ENCODE measurements at places on chromosomes 5 and 9.

DNA sequence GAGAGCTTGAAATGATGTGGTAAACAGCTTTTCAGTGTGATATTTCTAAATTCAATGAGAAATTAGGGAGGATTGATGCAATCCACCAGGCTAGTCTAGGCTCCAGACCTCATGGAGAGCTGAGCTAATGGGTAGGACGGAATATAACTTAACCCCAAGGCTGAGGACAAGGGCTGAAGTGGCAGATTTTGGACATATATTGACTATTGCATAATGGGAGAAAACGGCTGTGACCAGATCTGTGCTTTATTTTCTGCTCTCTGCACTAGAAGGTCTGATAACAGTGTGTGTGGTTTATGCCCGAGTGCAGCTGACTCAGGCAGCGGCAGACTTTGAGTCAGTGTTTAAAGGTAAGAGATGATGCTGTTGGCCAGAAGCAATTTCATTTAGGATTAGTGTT, 70.6 kb downstream of the ACTBL2 start:
- DNase-seq: no peak

DNA sequence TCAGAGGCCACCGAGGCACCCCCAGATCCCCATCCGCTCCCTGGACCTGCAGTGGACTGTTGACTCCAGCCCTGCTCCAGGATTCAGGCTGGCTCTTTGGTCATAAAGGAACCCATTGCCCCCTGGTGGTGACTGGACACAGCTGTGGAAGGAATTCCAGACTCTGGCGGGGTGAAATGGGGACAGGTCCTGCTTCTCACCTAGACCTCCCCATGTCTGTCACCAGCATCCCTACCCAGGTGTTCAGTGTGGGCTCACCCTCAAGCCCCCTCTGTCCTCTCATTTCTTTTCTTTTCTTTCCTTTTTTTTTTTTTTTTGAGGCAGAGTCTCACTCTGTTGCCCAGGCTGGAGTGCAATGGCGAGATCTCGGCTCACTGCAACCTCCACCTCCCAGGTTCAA, 25.5 kb upstream of the STXBP1 start:
- no peak for DNase-seq

GRCh38 chr9:136748666-136749611, 614 bp upstream of the LCN6 start:
- no peak for DNase-seq

DNA sequence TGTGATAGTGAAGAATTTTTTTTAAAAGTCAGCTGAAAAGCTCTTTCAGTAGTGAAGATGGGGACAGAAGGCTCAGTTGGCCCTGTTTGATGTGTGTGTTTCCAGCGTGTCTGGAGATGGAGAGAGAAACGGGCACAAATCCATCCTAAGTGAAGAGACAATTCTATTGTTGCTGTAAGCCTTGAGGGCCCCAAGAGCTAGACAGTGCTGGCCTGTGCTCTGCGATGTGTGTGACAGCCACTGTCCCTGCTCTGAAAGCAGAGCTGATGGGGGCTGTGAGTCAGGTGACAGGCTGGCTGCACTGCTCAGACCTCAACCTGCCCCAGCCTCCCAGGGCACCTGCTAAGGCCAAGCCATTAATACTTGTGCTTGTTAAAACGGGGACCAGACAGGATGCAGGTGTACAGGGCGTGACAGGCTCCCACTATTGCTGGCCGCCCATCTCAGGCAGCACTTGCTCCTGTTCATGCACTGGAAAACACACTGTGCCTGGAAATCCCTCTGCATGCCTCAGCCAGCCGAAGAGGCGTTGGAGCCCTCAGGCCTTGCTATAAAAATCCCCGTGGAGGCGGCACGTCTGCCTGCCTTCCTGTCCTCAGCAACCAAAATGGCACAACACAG, 44.6 kb upstream of the SEMA4D start:
- DNase-seq: no peak

GRCh38 chr5:150639377-150639692, 1.1 kb upstream of the SYNPO start:
- DNase-seq: no peak

- DNase-seq: no peak
These were observed 148.3 kb upstream of the GHR start for GRCh38 chr5:42274913-42275312.

- DNase-seq: no peak
These were observed 78.5 kb downstream of the C9orf152 start for GRCh38 chr9:110129425-110129824.

GRCh38 chr9:92242260-92243136, 51.0 kb downstream of the IARS1 start:
- no peak for DNase-seq

DNA sequence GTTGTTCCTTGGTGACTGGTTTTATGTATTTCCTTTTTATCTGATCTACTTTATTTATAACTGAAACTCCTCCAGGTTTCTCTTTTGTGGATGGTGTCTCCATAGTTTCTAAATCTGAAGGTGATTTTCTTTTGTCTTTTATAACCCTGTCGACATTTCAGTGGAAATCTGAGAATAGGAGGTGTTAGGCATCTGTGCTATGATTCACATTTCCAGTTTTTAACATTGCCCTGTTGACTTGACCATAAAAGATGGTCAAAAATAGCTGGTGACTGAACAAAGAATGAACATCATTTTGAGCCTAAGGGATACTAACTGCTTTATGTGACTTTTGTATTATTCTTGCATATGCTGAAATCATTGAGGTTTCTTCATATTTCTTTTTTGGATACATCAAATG, 190.5 kb downstream of the PCSK1 start:
- no peak for DNase-seq

GRCh38 chr9:132167192-132167591, 5.3 kb downstream of the NTNG2 start:
- DNase-seq: no peak

DNA sequence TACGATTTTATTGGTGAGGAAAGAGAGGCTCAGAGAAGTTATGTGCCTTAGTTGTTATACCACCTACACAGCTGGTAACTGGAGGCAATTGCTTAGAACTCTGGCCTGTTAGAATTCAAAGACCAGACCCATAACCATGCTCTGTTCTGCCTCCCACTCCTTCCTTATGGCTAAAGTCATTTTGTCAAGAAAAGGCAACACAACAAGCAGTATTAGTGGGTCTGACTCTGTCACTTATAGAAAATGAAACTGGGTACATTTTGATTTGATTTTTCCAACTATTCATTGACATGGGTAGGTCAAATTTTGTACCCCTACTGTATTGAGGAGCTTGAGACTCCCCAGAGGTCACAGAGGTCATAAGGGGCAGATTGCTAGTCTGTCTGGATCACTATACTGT, 44.5 kb upstream of the NR3C1 start:
- DNase-seq: no peak

- no peak for DNase-seq
These were observed 603.3 kb downstream of the KIF4B start for GRCh38 chr5:155616779-155617392.

- no peak for DNase-seq
These were observed 7.6 kb downstream of the SLC36A3 start for GRCh38 chr5:151295791-151296477.

DNA sequence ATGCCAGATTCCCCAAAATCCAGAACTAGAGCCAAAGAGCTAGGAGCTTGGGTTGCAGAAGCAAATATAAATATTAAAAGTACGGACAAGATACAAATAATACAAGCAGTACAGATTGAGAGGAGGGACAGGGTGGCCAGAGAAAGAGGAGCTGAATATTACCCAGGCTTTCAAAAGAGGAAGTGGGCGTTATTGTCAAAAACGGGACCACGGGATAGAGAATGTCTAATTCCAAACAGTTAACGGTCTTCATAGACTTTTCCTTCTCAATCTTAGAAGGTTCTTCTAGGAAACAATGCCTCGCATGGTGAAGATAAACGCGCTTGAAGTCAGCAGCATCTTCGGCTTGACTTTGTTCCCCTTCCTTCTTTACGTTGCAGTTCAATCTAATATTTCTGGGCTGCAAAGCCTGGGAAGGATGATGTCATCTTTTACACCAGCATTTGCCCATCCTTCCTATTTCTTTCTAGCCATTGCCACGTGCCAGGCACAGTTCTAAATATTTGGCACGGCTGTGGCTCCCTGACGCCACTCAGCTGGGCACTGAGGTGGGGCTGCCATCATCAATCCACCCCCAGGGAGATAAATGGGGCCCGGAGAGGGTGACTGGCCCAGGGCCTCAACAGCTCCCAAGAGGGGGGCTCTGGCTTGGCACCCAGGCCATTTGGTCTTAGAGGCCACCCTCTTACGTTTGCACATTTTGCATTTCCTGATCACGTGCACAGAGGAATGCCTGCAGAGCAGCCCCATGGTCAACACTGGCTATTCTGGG, 16.3 kb upstream of the OLFM1 start:
- no peak for DNase-seq

DNA sequence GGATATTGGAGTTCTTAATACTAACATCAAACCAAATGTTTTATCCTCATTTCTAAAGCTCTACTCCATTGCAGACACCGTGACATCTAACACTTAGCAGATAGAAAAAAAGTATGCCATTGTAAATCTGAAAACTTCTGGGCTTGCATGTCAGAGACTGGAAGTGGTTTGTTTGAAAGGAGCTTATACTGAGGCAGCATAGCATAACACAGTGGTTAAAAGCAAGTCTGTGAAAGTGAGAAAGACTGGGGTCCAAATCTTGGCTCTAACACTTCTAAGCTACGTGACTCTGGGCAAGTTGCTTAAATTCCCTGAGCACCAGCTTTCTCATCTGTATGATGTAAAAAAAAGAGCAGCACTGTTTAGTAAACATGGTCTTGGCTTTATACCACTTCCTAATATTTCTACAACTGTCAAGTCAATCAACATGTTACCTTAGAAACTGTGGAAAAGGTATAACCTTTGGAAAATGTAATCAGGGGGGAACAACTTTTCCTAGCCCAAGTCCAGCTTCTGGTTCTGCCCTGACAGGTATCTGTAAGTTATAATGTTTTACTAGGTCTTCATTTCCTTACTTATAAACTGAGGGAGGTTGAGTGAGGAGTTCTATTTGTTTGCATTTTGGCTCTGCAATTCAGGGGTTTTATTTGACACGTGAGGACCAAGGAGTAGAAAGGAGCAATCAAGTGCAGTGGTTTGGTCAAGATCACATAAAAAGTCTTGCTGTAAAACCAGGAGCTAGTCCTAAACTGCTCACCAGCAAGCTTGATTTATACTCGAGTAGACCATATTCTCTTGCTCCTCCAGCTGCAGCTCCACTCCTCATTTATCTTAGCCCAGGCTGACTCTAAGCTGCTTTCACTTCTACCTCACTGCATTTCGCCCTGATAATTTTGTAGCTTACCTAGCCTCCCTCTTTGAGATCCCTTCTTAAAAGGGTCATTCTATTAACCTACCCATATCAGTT, 541.0 kb downstream of the RAB3C start:
- DNase-seq: no peak

- no peak for DNase-seq
These were observed 24.2 kb downstream of the POU5F2 start for GRCh38 chr5:93717162-93717561.

- DNase-seq: no peak
These were observed 6.6 kb downstream of the TMEM171 start for GRCh38 chr5:73126957-73127356.

- DNase-seq: no peak
These were observed 53.6 kb downstream of the FBXO4 start for GRCh38 chr5:41978676-41979075.

- DNase-seq: no peak
These were observed 36.1 kb upstream of the DENND1A start for GRCh38 chr9:123965801-123966686.

- DNase-seq: no peak
These were observed 322.9 kb upstream of the RPS23 start for GRCh38 chr5:82601077-82601476.

- no peak for DNase-seq
These were observed 7.6 kb downstream of the MAP3K1 start for GRCh38 chr5:56822981-56823380.
